Ovary (tissue), 10 donors: ENCODE measurements at places on chromosomes 6 and 20. TPM values are rescaled to one million over a fixed set of nuclear protein-coding genes. Genes with fewer than 3 reads are reported as not detected.

Gene CDKN1A
- 129 TPM for total RNA-seq

Gene MYLK4
- total RNA-seq, result 0.67 TPM

Gene PEX7
- total RNA-seq, result 8.1 TPM

Gene ATP9A
- 29.2 TPM for total RNA-seq

Gene PDE10A
- 88.7 TPM for total RNA-seq

Gene FRMD1
- 0.20 TPM for total RNA-seq

Gene TOX2
- 1.1 TPM for total RNA-seq

Gene CCN5
- total RNA-seq, result 47.4 TPM

Gene DLK2
- total RNA-seq, result 1.0 TPM

Gene SYNCRIP
- 45.7 TPM for total RNA-seq

Gene ESR1
- 34.6 TPM for total RNA-seq

Gene LBP
- not detected for total RNA-seq

Gene FOXF2
- total RNA-seq, result not detected

Gene PRDM13
- total RNA-seq, result not detected

Gene PLEKHG1
- 21.6 TPM for total RNA-seq

Gene SLC17A2
- not detected for total RNA-seq

Gene PYGB
- total RNA-seq, result 29.6 TPM

Gene ENPP5
- 12.2 TPM for total RNA-seq

Gene GINS1
- 1.4 TPM for total RNA-seq
